ENCODE measurements at places on chromosomes 3 and 15.

- no peak for DNase-seq
Observed at GRCh38 chr15:51201581-51201980, 106.9 kb upstream of the TNFAIP8L3 start.

GRCh38 chr3:120364821-120365220, 15.7 kb upstream of the LRRC58 start:
- DNase-seq: no peak

- no peak for DNase-seq
Observed at GRCh38 chr15:85114886-85115285, 133.2 kb downstream of the PDE8A start.

DNA sequence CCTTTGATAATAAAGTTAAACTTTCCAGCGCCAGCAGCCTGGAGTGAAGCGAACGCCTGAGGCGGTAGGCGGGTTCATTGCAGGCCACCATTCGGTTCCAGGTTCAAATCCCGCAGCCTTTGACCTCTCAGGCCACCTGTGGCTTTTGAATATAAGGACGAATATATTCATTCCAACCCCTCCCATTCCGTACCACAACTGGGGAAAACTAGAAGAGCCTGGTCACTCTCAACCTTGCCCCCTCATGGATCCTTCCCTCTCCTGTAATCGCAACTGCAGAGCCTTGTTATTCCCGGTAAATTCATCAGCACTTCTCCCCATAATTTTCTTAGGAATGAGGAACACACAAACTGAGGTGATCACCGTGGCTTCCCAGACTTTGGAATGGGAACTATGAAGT, 35.2 kb downstream of the ZIC4 start:
- DNase-seq: no peak

DNA sequence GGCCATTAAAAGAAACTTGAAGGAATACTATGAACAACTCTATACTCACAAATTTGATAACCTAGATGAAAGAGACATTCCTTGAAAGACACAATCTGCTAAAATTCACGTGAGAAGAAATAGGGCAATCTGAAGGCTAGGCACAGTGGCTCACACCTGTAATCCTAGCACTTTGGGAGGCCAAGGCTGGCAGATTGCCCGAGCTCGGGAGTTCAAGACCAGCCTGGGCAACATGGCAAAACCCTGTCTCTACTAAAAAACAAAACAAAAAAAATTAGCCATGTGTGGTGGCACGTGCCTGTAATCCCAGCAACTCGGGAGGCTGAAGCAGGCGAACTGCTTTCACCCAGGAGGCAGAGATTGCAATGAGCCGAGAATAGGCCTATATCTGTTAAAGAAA, 104.8 kb downstream of the HES1 start:
- no peak for DNase-seq

Data from stimulated activated CD4-positive, alpha-beta T cell treated with anti-CD3 and anti-CD28 coated beads, Interleukin-15, amount 100 ng/mL, for 1 hour (primary cell).